ENCODE measurements at places on chromosomes 11 and 22. TPM values are rescaled to one million over a fixed set of nuclear protein-coding genes. Genes with fewer than 3 reads are reported as not detected.

OR10G8 gene
- total RNA-seq = not detected

SYT7 gene
- 3.8 TPM for total RNA-seq

ISX gene
- not detected for total RNA-seq

GAL3ST1 gene
- 3.8 TPM for total RNA-seq

OR8D4 gene
- not detected for total RNA-seq

TRIM48 gene
- total RNA-seq = not detected

IL17REL gene
- total RNA-seq = not detected

RPL27A gene
- total RNA-seq = 573 TPM

ZNF214 gene
- 0.93 TPM for total RNA-seq

FAM180B gene
- total RNA-seq = not detected

APOBEC3B gene
- total RNA-seq = 4.0 TPM

All from astrocyte (in vitro differentiated cells and primary cell).